ENCODE measurements at places on chromosomes 7 and 10. TPM values are rescaled to one million over a fixed set of nuclear protein-coding genes. Genes with fewer than 3 reads are reported as not detected.

The CYP2C9 gene
- not detected for total RNA-seq

The SYPL1 gene
- total RNA-seq, result 133 TPM

The NEUROD6 gene
- not detected for total RNA-seq

- no peak for DNase-seq
Observed at GRCh38 chr10:132263866-132264265, 43.9 kb downstream of the STK32C start.
